ENCODE measurements at places on chromosomes 11 and 22.

DNA sequence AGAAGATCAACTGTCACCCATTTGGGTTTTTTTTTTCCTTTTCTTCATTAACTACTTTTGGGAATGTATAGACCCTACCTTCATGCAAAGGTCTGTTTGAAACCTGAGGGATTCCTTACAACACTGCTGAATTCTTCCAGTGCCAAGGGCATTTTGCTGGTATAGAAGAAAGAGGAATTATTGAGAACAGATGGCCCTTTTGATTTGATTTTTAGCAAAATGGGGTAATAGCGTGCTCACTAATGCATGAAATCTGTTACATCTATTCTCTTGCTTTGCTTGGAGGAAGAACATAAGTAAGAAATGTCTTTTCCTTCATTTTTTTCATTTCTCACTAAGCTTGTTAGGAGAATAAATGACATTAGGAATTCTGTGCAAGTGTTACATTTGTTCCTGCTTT is 501.9 kb downstream of the TMEM135 start:
- DNase-seq = no peak

GRCh38 chr22:29873943-29874342 is 9.0 kb upstream of the MTMR3 start:
- no peak for DNase-seq

- no peak for DNase-seq
These were observed 237.3 kb upstream of the CADM1 start for GRCh38 chr11:115741376-115742107.

DNA sequence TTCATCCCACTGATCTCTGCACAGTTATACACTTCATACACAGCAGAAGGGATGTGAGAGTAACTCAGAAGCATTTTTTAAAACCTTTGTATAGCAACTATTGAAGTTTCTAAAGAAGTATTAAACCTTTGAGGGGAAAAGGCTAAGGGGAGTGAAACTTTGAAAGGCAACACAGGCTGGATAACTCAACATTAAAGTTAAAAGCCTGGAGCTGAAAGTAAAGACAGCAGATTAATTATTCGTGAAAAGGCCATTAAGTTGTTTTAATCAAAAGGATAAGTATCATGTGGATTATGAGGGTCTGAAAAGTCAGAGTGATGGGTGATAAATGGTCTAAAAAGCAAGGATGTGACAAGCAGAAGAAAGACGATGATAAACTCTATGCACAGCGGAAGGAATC is 17.5 kb downstream of the WT1 start:
- no peak for DNase-seq

DNA sequence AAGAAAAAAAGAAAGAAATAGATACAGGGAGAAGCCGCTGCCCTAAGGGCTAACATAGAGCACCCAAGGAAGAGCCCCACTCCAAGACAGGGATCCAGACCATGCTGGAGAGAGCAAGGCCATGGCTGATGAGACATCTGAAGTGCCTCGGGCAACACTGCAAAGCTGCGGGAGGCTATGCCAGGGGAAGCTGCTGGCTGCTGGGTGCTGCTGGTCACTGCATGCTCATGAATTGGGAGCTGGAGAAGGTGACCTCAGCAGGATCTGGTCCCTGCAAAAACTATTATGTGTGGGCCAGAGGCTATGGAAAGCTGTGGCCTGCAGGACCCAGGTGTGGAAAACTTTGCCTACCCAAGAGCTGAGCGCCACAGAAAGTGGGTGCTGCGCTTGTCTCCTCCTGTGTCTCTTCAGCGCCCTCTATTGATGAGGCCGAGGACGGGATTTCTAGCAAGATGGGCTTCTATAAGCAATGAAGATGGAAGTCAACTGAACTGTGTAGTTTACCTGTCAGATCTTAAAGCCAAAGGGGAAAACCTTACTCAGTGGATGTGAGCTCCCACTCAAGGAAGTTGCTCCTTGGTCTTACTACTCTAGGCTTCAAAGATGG is 17.3 kb upstream of the SLC29A2 start:
- peak; percentile 62 for DNase-seq

- DNase-seq = no peak
These were observed 111.8 kb upstream of the MTMR2 start for GRCh38 chr11:96035740-96036078.

- no peak for DNase-seq
These were observed 38.0 kb downstream of the TMEM123 start for GRCh38 chr11:102414559-102414958.

DNA sequence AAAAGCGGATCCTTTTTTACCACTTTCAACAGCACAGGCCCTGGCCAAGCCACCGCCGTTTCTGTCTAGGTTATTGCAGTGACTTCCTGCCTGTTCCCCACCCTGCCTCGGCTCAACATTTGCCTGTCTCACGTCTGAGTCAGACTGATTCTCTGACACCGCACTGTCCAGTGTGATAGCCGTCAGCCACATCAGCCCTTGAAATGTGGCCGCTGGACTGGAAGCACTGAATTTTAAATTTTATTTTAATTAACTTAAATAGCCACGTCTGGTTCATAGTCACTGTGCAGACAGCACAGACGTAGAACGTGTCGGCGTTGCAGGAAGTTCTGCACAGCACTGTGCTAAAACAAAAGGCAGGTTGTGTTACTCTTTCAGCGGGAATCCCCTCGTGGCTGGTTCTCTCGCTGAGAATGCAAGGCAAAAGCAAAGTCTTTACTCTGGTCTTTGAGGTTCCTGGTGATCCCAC is 56.3 kb upstream of the ADSL start:
- DNase-seq = no peak

- no peak for DNase-seq
These were observed 450 bp upstream of the BCL2L13 start for GRCh38 chr22:17638182-17638431.

DNA sequence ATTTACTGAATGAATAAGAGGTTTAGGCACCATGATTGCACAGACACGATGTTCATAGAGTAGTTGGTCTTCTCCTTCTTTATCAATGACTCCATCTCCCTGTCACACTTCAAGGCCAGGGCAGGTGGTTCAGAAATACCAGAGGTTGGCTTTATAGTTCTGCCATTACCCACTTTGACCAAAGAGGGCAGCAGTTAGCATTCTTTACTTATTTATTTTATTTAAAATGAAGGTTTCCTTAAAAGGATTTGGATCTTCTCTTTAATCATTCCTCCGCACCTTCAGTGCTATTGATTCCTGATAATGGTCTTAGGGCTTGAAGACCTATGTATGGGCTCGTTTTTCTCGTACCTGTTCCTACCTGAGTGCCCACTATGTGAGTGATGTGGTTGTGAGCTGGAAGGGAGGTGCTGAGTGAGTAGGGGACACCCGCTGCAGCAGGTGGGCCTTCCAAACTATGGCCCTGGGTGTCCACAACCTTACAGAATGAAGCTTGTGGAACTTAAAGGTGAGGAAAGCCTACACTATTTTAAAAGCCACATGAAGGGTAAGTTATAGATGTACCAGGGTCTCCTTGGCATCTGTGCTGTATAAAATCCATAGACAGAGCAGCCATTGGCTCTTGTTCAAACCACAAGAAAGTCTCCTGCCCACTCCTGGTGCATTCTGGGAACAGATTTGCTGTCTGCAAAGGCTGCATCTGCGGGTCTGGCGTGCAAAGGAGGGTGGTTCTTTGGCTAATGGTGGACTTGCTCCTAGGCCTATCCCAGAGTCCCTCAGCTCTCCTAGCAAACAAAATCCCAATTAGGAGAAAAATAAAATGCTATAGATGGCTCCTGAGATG is 35.0 kb downstream of the TIMP3 start:
- no peak for DNase-seq

DNA sequence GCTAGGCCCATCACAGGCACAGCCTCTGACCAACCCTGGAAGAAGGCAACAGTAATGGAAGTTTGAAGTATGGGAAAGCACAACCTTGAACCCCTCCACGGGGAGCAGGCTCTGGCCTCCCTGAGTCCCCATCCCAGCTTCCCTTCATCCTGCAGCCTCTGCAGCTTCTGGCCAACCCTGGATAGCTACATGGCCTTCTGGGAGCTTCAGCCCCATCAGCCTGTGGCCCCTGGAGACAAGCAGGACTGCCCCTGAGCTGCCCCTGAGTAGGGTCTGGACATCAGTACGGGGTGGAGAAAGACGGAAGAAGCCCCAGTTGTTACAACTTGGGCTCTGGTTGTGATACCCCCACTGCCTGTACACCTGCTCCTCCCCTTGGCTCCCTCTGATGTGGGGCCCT is 113.8 kb upstream of the CD82 start:
- no peak for DNase-seq

- peak; percentile 48 for DNase-seq
These were observed 15.4 kb downstream of the ARHGEF17 start for GRCh38 chr11:73323464-73323863.

- DNase-seq = no peak
These were observed 14.8 kb downstream of the SHISA8 start for GRCh38 chr22:41899992-41900651.

GRCh38 chr11:92728628-92729027 is 240.8 kb upstream of the MTNR1B start:
- no peak for DNase-seq

DNA sequence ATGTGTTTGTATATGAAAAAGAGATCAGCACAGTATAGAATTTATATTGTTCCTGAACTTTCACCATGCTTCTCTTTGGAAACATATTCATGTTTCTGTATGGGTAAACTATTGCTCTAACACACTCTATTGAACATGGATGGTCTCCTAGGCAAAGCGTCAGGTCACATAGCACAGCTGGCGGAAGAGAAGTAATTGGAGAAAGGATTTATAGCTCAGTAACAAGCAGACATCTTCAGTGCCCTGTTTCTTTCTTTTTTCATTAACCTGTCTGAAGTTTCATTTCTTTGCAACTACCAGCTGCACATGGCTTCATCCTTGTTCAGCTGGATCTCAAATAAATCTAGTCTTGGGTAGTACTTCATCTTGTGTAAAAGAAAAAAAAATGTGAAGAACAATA is 84.4 kb upstream of the TRPC6 start:
- no peak for DNase-seq

DNA sequence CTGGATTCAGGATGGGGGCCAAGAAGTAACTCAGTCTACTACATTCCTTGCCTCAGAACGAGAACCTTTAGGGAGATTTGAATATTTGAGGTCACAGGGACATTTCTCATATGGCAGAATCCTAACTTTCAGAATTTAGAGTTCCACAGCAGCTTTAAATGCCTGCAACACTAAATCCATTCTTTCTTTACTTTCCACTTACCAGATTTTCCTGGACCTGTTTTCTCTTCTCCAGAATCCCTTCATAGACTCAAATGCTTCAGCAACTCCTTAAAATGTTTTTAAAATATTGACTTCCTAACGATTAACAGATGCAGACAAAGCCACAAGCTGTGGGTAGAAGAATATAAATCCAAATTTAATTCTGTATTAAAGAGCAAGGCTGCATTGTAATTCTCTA is 63.1 kb downstream of the PRSS23 start:
- DNase-seq = no peak
